A549 treated with DMSO at 1 μM for 4 hours (cell line): ENCODE measurements at places on chromosomes 16 and 17. TPM values are rescaled to one million over a fixed set of nuclear protein-coding genes. Genes with fewer than 3 reads are reported as not detected.

SEPTIN12 gene
- total RNA-seq, result not detected in 5 replicates

FNDC8 gene
- 0.07 to 0.09 TPM in 2 of 5 replicates, not detected in the others for total RNA-seq

TAC4 gene
- not detected in 5 replicates for total RNA-seq

SOX8 gene
- 1.4 to 1.6 TPM (median 1.5 TPM) in 5 replicates for total RNA-seq
